ENCODE measurements at places on chromosomes 7 and 10.
A peak's percentile ranks its signal among the peaks of the same experiment; 100 is the strongest.

DNA sequence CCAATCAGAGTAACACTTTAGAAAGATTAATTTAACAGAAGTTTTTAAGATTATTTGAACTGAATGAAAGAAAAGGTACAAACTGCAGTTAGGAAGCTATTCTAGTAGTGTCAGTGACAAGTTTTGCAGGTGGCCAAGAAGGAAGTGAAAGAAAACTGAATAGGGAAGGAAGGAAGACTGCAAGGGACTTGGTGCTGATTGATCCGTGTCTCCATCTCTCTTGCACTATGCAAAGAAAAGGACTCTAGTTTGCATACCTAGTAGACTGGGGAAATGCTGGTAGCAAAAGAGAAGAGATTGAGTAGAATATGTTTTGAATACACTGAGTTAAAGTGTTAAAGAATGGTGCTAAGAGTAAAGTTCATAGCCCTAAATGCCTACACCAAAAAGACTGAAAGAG, 33.0 kb downstream of the OR6V1 start:
- DNase-seq, result no peak

DNA sequence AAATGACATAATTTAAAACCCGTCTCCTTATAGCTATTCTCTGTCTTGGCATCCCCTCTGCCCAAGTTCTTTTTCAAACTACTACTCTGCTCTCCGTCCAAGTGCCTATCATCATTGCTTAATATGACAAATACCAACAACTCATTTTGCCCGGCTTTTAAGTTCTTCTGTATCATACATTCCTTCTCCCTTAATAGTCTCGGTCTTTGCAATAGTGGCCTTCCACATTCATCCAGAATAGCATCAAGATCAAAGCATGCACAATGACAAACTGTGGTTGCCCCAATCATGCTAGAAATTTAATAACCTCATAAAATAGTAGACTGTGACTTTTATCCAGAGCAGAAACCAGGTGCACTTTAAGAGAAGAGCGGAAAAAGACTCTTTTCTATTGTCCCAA, 198.9 kb downstream of the ETV1 start:
- DNase-seq, result no peak

DNA sequence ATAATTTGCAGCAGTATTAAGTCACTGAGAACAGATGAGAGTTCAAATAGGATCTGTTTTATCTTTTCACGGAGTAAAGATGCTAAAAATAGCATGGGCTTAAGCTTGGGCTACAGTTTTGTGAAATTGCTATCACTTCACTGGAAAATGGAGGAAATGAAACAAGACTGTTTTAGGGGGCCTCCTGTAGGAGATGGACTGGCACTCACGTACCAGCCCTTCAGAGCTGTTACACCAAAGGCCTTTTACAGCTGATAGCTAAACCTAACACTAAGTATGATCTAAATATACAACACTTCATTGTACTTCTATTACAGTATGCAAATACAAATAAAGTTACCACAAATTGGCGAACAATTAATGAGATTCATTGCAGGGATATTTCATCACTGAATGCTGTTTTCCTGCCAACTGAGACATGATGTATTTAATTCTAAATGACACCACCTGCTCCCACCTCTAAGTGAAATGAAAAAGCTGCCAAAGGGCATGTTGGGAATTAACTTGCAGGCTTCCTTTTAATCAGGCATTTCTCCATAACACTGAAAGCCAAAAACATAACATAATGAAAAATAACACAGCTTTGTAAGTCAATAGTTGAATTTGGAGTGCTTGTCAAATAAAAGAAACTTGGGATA, 304.5 kb upstream of the LRRN3 start:
- peak; percentile 1 for DNase-seq

- no peak for DNase-seq
These were observed 2.5 kb downstream of the SAP25 start for GRCh38 chr7:100570954-100571828.

DNA sequence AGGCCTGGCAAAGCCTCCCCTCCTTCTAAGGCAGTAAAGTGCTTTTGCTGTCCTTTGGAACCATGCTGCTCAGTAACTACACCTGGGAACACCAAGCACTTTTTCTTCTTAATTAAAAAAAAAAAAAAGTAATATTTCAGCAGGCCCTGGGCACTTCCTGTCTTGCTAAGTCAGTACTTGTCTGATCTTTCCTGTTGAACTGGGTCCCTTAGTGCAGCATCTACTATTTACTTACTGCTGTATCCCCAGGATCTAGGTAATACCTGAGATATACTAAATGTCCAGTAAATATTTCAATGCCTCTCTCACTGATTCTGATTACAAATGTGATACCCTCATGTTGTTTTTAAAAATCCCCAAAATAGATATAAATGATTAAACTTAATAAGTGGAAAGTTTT, 77.4 kb downstream of the PPP1R3C start:
- no peak for DNase-seq

GRCh38 chr10:45373576-45374349, at the start of gene ALOX5:
Gene ALOX5 (plus strand): TSS chr10:45374216. CDS start chr10:45374280, 64 bp downstream.
- DNase-seq, result peak; percentile 63

DNA sequence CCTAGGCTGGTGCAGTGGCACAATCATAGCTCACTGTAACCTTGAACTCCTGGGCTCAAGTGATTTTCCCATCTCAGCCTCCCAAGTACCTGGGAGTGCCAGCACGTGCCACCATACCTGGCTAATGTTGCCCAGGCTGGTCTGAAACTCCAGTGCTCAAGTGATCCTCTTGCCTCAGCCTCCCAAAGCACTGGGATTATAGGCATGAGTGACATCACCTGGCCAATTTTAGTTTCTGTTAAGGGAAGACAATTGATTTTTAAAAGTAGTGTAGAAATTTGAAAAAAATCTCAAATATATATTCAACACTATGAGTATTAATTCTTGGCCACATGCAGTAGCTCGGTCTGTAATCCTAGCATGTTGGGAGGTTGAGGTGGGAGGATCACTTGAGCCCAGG, 121.9 kb upstream of the RHEB start:
- DNase-seq, result no peak

GRCh38 chr7:72313906-72314305, 98.2 kb downstream of the CALN1 start:
- no peak for DNase-seq

DNA sequence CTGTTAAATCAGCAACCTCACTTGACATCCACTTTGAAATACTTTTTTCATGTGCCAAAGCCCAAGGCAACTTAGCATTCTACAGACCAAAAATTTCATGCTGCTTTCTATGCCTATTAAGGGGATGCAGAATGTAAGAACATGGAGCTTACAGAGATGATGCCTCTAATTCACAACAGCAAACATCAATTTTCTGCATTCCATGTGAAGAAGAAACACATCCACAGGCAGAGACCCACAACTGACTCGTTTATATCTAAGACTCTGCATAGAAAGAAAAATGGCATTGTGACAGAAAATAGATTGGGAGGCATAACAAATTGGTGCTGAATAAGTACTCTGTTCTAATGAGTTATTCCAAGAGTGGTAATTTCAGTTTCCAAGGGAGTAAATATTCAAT, 107.6 kb downstream of the SGMS1 start:
- DNase-seq, result no peak

DNA sequence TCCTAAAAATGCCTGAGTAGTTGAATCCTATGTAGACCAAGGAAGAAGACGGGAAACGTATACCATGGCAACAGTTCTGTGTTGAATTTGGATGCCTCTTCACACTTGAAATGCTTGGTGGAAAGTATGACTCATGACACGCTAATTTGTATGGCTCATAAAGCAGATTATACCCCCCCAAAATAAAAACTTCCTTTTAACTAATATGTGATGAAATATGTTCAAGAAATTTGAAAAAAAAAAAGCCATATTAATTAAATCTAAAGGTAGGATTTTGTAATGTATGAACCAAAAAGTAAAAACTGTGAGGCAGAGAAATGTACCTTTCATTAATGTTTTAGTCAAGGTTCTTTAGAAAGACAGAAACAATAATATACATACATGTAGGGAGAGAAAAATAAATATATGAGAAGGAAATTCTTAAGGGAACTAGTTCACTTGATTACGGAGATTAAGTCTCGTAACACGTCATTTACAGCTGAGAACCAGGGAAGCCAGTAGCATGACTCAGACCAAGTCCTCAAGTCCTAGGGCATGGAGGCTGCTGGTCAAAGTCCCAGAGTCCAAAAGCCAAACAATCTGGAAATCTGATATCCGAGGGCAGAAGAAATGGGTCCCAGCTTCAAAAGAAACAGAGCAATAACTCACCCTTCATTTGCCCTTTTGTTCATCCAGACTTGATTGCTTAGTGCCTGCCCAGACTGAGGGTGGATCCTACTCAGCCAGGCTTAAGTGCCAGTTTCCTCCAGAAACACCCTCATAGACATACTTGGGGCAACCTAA, 485.1 kb downstream of the SEMA3D start:
- DNase-seq, result no peak

GRCh38 chr10:88042160-88043100, 179.0 kb downstream of the PTEN start:
- peak; percentile 88 for DNase-seq

DNA sequence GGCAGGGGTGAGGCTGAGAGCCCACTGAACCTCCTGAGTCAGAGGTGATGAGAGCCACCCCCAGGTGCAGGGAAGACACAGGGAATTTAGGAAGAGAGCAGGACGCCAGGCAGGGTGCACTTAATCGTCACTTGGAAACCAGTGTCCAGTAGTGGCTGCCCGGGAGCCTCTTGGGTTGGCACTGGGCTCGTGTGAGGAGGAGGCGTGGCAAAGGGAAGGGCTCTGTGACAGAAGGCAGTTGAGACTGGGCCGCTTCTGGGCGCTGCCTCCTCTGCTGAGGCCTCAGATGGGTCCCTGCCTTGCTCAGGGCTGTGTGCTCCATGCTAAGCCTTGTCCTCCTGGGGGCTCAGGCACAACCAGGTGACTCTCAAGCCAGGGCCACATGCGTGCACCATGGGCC, 13.3 kb downstream of the RET start:
- DNase-seq, result no peak

- DNase-seq, result no peak
These were observed 94.9 kb downstream of the MARCHF5 start for GRCh38 chr10:92385831-92386230.

- DNase-seq, result no peak
These were observed 236.2 kb upstream of the PITRM1 start for GRCh38 chr10:3408603-3409365.

DNA sequence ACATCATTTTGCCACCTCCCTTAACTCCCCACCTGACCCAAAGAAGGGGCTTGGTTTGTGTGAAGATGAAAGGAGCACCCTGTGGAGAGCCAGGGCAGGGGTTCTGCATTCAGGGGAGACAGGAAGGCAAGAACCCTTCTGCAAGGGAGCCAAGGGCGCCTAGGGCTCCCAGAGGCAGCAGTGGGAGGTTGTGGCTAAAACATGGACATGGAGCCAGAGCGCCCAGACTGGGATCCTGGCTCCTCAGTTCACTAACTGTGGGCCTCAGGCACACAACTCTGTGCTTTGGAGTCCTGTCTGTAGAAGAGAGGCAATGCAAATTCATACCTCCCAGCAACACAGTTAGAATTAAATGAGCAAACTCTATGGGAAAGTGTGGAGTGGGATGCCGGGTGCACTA, 123.1 kb upstream of the MACROH2A2 start:
- DNase-seq, result no peak

DNA sequence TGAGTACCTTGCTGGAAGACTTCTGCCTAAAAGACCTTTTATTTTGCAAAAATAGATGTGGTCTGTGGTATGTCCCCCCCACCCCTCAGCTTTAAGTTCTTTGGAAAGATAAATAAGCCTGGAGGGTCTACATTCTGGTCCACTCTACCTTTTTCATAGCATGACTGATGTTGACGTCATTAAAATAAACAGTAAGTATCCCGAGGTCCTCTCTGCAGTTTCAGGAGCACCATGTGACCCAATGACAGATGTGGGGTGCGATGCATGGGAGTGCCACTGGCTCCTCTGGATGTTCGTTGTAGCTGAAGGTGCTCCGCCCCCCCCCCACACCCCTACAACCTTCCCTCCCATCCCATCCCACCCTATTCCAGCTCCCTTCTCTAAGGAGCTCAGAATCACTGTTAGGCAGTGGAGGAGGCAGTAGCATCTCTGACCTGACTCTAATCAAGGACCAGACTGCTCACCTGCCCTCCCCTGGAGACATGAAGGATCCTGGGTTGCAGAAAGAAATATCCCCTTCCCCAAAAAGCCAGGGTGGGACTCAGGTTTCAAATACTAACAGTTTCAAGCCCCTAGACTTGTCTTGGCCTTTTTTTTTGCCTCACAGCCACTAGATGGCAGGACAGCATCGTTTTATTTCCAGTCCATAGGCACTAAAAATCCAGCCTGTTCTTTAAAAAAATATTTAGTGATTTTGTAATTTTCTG, 25.1 kb downstream of the CASP7 start:
- DNase-seq, result peak; percentile 65

DNA sequence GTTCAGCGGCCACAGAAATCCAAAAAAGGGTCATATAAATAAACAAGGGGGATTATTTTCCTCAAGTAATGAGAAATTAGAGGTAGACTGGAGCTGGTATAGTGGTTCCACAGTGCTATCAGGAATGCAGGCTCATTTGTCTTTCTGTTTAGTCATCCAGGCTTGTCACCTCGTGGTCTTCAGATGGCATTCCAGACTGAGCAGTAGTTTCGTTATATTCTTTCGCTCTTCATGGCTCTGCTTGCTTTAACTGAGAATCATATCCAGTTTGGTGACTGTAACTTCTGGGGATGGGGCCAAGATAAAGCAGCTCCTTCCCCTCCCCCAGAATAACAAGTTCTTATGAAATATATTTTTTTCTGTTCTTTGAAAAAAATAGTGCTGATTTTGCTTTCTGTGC, 9.5 kb downstream of the ANKIB1 start:
- DNase-seq, result peak; percentile 86

DNA sequence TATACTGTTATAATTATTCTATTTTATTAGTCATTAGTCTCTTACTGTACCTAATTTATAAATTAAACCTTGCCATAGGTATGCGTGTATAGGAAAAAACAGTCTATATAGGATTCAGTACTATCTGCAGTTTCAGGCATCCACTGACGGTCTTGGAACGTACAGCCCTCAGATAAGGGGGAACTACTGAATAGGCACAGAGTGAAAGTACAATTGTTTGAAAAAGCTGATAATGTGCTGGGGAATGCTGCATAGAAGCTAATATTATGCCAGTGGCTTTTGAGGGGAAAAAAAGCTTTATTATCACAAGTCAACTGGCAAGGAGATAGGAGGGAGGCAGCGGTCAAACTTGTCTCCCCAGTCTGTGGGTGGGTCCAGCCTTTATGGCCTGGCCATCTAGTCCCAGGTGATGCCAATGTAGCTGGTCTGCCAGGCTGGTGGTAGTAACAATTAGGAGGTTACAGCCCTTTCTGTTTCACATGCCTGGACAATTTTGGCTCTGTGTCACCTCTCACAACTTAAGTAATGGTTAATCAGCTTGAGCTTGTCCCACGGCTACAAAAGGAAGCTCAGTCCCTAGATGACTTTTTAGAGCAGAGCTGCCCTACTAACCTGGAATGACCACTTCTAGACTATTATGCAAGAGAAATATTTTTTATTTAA, 8.3 kb upstream of the FMC1 start:
- peak; percentile 52 for DNase-seq

Data from OCI-M1 (cell line).